ENCODE measurements at places on chromosomes 16 and 17.

DNA sequence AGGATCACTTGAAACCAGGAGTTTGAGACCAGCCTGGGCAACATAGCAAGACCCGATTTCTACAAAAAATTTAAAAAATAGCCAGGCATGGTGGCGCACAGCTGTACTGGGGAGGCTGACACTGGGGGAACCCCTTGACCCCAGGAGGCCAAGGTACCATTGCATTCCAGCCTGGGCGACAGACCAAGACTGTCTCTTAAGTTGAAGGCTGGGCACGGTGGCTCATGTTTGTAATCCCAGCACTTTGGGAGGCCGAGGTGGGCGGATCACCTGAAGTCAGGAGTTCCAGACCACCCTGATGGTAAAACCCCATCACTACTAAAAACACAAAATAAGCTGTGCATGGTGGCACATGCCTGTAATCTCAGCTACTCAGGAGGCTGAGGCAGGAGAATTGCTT, 74.9 kb downstream of the LITAF start:
- no peak for DNase-seq

- DNase-seq, result no peak
Observed at GRCh38 chr16:87620201-87620495, 17.8 kb downstream of the JPH3 start.

DNA sequence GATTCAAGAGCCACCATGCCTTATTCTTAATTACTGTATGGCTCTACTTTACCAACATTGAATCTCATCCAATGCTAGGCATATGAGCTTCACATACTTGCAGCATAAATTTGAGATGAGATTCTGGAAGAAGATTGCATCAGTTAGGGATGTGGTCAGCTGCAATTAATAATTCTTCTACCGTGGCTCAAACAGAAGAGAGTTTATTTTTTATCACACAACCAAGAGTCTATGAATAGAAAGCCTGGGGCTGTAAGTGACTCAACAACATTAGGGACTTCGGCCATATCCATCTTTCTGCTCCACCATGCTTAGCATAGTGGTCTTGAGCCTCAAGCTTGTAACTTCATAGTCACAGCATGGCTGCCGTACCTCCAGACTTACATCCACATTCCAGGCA, 179.4 kb upstream of the IRX6 start:
- DNase-seq, result no peak

DNA sequence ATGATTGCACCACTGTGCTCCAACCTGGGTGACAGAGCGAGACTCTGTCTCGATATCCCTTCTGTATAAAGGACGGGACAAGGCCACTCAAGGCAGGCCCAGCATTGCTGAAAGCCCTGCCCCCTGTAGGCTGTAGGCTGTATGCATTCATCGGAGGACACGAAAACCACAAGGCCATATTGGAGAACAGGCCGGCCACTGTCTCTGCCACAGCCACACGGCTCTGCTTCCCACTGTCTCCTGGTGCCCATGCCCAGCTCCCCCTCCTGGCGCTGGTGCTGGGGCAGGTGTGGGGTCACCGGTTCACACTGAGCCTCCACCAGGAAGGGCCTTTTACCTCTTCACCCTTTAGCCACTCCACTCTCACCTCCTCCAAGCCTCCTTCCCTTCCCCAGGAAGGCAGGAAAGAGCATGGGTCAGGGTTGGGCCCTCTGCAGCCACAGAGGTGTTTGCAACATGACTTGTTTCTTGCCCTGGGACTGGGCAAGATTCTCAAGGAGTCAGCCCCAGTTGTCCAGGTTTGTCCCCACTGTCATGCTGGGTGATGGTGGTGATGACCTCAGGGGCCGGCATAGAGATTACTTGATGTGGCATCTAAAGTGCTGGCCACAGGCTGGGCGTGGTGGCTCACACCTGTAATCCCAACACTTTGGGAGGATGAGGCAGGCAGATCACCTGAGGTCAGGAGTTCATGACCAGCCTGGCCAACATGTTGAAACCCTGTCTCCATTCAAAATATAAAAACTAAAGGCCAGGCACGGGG, 5.3 kb upstream of the NTN3 start:
- peak; percentile 63 for DNase-seq

GRCh38 chr17:61247439-61247838, 152.2 kb upstream of the TBX2 start:
- no peak for DNase-seq

DNA sequence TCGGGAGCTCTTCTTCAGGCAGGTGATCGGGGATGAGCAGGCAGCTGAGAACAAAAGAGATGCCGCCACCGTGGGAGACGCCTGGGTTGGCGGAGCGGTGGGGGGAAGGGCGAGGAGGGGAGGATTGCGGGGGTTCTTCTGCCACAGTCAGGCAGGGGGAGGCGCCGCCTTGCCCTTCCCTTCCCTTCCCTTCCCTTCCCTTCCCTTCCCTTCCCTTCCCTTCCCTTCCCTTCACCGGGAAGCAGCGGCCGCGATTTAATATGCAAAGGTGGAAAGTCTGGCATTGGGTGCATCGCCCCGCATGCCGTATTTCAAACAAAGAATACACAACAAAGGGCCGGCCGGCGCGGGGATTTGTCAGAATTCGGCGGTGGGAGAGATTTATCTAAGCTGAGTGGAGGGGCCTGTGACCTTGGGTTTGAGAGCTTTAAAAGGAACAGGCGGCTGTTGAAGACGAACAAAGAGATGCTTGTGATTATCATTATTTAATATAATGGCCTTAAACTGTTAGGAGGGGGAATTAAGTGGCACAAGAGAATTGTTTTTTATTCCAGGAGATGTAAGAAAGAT, 262.3 kb upstream of the TNRC6C start:
- no peak for DNase-seq

GRCh38 chr17:9232591-9233270, 211.4 kb downstream of the NTN1 start:
- no peak for DNase-seq

DNA sequence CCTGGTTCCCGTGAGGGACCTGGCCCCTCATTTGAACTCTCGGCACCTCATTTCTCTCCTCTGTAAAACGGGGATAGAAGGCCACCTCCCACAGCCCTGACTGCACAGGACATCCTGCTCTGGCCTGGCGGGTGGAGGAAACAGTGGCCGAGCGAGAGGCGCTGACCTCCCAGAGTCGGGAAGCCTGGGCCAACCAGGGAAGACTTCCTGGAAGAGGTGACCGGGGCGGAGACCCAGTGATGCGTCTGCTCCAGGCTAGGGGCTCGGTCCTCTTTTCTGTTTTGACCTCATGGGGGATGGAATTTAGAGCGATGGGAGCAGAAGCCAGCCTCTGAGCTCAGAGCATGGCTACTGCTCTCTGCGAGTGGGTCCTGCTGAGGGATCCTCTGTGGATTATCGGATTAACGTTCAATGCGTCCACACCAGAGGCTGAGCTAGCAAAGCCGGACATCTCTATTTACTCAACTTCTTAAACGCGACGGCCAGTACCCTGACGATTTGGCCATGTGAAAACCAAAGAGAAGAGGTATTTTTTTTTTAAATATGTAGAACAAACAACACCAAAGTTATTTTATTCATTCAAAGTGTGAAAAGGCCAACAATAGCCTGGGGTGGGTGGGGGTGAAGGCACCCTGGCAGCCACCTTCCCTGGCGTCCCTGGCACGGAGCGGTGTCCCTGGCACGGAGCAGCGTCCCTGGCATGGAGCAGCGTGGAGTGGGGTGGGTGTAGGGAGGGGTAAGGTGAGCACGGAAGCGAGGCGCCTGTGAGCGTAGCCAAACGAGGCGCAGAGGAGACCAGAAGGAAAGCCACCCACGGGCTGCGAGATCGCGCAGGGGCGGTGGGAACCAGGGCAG, 9.2 kb upstream of the MSLN start:
- no peak for DNase-seq

GRCh38 chr17:9183306-9183705, 162.0 kb downstream of the NTN1 start:
- no peak for DNase-seq

- no peak for DNase-seq
Observed at GRCh38 chr17:21564262-21564661, 128.1 kb upstream of the KCNJ18 start.

DNA sequence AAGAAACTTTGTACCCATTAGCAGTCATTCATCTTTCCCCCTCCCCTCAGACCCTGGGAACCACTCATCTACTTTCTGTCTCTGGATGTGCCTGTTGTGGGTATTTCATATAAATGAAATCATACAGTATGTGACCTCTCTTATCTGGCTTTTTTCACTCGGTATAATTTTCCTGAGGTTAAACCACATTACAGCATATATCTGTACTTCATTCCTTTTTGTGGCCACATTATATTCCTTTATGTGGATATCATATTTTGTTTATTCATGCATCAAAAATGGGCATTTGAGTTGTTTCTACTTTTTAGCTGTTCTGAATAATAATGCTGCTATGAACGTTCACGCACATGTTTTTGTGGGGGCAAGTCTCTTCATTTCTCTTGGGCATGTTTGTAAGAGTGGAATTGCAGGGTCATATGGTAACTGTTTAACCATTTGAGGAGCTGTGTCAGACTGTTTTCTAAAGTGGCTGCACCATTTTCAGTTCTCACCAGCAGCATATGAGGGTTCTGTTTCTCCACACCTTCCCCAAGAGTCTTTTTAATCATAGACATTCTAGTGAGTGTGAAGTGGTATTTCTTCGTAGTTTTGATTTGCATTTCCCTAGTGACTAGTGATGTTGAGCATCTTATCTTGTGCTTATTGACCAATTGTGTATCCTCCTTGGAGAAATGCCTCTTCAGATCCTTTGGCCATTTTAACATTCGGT, 3.8 kb downstream of the SNX29 start:
- no peak for DNase-seq

DNA sequence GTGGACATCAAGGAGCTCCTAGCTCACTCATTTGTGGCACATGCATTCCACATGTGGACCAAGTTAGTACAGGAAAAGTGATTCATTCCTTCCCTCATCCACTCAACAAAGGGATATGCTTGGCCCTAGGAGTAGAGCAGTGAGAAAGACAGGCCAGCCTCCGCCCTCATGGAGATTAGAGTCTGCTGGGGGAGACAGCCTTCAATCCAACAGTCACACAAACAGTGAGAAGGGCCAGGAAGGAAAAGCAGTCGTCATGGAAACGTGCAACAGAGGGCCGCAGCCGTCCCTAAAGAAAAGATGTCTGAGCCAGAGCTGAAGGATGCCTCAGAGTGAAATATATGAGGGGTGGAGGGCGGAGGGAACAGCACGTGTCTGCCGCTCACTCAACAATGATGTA, 109.9 kb downstream of the VPS53 start:
- DNase-seq, result no peak

GRCh38 chr17:71438631-71439146, 682.1 kb upstream of the SOX9 start:
- DNase-seq, result no peak

DNA sequence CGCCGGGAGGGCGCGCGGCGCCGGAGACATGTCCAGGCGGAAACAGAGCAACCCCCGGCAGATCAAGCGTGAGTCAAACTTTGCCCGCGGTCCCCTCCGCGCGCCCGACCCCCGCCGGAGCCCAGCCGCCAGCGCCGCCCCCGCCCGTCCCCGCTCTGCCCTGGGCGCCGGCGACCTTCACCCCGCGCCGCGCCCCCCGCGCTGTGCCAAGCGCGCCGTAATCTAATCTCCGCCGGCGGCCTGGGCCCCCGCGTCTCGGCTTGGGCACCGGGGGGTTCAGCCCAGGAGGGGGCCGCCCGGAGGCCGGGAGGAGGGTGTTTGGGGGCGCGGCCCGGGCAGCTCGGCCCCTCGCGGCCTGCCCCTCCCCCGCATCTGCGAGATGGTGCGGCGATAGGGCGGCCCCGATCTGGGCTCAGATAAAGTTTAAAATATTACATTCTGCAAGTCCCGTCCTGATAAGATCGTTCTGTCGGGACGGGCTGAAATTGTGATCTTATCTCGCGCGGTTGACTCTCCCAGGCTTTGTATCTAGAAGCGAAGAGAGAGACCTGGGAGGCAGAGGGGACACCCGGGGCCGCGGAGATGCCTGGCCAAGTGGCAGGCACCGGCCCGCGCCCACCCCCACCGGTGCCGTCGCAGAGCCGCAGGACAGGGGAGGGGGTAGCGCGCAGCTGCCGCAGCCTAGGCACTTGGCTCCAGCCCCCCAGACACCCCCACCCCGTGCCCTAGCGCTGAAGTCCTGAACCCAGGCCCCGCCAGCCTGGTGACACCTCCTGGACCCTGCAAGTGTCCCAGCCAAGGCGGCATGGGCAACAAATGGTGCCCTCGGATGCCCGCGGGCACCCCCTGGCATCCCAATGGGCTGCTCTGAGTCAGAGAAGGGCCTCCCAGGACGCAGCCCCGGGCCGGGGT, 787 bp downstream of the ZFPM1 start:
- DNase-seq, result no peak

GRCh38 chr17:39131616-39132015, 19.8 kb downstream of the PLXDC1 start:
- DNase-seq, result no peak

DNA sequence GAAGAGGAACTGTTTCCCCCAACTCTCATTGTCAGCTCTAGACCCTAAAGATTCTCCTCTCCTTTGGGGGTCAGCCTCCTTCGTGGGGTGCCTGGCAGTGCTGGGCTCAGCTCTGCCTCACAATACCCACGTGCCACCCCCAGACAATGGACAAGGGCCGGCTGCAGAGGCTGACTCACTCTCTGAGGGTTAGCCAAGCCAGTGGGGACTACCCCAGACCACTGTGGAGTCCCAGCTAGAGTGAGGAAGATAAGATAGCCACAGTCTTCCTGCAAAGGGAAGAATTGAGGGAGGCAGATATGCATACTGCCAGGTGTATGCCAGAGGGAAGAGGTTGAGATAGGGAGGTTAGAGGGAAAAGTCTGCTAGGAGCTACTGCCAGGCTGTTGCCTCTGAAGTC, 13.5 kb upstream of the MTMR4 start:
- DNase-seq, result no peak

DNA sequence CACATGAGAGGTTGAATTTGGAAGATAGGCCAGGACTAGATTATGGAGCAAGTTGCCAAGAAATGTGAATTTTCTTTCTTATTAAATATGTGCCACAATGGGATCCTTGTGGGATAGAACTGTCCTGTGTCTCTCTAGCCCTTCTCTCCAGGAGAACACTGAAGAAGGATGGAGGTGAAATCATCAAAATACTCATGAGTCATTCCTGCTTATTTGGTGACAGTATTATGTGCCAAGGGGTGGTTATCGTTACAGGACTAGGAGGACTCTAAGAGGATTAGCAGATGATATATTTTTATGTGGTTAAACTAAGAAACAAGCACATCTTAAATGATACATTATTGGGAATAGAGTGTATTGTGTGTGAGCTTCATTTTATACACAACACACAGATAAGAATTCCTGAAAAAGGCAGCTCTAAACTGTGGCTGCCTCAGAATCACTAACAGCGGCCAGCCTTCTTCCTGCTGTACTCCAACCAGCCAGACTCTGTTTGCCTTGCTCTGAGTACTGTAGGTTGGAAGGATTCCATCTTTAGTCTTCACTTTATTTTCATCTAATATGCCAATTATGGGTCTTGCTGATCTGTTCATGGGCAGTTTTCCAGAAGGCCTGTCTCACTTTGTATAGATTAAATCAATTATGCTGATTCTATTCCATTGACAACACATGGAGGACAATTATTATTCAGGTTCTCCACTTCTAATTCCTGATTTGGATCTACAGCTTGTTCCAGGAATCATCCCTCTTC, 325.8 kb downstream of the ABCC12 start:
- DNase-seq, result no peak

DNA sequence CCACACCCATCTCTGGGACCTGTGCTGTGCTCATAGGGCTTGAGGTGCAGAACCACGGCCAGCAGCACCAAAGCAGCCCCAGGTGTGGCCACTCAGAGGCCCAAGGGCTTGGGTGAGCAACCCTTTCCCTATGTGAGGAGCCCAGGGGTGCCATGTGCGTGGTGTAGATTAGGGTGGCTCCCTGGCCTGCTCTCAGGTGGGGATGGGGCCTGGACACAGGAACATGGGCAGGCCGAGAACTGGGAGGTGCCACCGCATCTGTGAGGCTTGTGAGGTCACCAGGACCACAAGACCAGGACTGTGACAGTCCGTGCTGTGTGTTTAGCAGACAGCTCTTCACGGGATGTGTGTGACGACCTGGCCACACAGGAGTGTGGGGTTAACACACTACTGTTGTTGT, 103.5 kb upstream of the ZNF750 start:
- no peak for DNase-seq
